GM06990 (cell line): ENCODE measurements at places on chromosomes 5 and 9.

- no peak for DNase-seq
These were observed 16.9 kb downstream of the S1PR3 start for GRCh38 chr9:89008055-89008743.

GRCh38 chr5:168847511-168848073 is 268.4 kb upstream of the PANK3 start:
- DNase-seq: no peak

- no peak for DNase-seq
These were observed 121.6 kb upstream of the FST start for GRCh38 chr5:53358794-53359193.

GRCh38 chr5:63843190-63843589 is 119.1 kb downstream of the HTR1A start:
- no peak for DNase-seq

- no peak for DNase-seq
These were observed 40.2 kb upstream of the DTWD2 start for GRCh38 chr5:119028575-119028974.
